ENCODE measurements at places on chromosomes 1 and 21.

DNA sequence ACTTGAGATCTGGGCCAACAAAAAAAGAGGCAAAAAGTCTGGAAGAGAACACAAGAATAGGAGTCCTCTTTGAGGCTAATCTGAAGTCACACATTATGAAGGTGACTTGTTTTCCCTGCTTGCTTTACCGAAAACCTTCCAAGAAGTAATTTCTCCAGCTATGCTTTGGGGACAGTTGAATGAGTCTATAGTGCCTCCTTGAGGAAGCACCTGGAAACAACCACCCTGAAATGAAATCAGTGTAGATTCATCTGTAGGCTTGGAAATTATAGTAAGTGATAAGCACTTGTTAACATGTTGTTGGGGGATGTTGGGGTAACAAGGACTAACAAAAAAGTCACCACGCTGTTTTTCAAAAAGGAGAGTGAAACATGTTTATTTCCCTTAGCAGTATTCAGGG lies 23.4 kb upstream of the RPTN start:
- no peak for DNase-seq

DNA sequence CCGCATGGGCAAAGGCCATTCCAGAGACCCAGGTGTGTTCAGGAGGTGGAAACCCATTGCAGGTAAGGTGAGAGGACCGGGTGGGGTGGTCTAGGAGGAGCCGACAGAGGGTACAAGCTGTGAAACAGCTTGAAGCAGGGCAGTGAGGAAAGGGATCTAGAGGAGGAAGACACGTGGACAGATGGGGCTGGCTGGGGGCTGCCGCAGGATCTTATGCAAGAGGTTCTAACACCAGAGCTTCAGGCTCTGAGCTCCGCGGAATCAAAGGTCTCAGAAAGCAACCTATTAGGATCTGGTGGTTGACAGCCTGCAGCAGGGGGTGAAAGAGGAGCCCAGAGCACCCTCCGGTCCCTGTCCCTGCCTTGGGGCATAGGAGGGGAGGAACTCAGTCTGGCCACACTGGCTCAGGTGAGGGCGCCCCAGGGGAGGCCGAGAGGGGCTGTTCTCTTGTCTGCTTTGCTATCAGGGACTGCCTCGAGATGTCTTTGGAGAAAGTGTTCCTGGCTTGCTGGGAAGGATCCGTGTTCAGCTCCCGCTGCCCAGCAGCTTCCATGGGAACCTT lies 1.9 kb downstream of the TFF1 start:
- no peak for DNase-seq

DNA sequence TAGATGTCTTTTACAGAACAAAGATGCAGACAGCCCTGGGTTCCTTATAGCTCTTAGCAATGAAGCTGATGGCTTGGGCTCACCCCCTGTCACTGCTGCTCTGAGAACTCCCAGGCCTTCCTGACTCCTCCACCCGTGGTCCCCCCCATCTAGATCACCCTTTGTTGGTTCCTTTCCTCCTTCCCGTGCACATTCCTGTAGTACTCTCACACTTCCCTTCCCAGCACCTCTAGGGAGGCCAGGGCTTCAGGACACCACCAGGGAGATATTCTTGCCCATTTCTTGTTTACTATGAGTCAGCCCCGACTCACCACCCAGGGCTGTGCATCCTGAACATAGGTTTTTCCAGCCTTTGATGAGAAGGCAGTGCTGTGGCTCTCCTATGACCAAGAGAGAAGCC lies 14.4 kb upstream of the NOS1AP start:
- no peak for DNase-seq

- no peak for DNase-seq
Observed at GRCh38 chr1:118013336-118013735, 83.8 kb downstream of the WDR3 start.

DNA sequence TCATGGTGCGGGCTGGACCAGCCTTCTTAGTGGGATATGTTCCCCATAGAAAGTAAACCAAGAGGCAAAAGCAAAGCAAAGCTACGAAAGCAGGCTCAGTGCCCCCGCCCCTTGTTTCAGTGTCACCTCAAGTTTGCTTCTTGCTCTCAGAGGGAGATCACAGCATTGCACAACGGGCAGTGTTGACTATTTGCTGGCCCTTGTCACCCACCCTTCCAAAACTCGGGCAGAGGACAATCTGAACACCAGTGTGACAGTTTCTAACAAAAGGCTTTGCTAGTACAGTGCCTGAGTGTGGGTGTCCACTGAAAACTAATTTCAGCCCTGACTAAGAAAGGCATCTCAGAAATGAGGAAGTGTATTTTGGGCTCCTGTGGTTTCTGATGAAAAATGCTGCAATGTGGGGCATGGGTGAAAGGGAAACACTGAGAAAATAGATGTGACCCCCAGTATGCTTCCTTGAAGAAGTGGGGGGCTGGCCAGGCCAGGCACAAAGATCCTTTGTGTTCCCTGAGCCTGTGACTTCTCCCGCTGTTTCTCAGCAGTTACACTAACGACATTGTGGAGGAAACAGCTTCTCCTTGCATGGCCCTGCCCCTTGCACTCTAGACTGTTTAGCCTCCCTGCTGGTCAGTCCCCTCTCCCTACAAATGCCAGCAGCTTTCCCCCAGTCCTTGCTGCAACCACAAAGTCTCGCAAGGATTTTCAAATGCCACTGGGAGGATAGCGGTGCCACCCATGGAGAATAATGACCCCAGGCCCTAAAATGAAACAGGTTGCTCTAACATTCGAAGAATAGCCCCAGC lies 33.3 kb upstream of the KCNE1 start:
- DNase-seq: peak; percentile 61

GRCh38 chr1:34743775-34744174 lies 11.1 kb upstream of the GJB5 start:
- no peak for DNase-seq

DNA sequence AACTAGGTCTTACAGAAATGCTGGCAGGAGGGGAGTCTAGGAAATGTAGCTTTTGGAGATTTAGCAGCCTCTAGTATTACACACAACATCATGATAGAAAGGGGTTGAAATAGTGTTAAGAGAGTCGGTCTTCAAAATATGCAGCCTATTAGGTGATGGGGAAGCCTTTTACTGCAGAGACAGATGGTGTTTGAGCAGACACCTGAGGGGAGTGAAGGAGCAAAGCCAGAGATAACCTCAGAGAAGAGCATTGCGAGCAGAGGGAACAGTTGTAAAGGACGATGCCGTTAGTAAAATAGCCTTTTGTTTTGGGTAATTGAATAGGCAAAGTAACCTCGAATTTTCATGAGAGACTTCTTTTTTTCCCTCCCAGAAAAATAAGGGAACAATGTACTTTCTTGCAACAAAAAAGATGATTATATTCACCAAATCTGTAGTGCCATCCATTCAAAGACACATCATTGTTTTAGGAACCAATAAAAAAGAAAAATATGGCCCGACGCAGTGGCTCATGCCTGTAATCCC lies 66.3 kb upstream of the KIF1B start:
- DNase-seq: no peak

GRCh38 chr1:173082913-173083312 lies 32.2 kb upstream of the TNFSF18 start:
- no peak for DNase-seq

DNA sequence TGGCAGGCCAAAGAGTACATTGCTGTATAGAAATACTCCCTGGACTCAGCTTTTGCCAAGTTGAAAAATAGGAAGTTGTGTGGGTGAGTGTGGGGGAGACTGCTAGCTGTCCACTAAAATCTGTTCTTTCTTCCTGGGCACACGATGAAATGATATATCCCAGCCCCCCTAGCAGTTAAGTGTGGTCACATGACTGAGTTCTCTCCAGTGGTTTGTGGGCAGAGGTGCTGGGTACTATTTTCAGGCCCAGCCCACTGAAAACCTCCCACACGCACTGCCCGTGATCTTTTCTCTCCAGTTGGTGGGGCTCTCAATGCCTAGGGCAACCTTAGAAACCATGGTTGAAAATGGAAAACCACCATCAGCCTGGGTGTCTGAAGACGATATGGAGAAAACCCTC lies 119.7 kb upstream of the LMO4 start:
- DNase-seq: no peak

- DNase-seq: no peak
Observed at GRCh38 chr21:33063375-33063883, 6.5 kb upstream of the OLIG1 start.

DNA sequence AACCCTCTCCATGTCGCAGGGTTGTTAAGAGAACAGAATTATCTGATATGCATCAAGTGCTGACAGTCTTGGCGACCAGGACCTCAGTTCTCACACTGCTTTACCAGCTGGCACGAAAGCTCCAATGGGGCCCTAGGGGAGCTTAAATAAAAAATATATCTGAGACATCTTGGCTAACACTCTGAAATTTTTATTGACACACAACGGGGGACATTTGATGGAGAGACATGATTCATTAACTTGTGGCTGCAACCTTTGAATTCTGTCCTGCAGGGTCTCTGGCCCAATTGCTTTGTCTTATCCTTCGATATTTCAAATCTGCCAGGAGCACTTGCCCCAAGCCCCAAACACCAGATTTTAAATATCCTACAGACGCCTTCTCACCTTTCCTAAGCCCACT lies 567.0 kb downstream of the AJAP1 start:
- DNase-seq: no peak

All from large intestine (tissue), 12 donors.